Activated T-cell treated with anti-CD3 and anti-CD28 coated beads, Interleukin-2, amount 50 U/mL, for 72 hours (primary cell): ENCODE measurements at places on chromosomes 1 and 21. TPM values are rescaled to one million over a fixed set of nuclear protein-coding genes. Genes with fewer than 3 reads are reported as not detected.

SMYD2 gene
- total RNA-seq, result 34.5 TPM

CMPK1 gene
- 108 TPM for total RNA-seq

- no peak for DNase-seq
Measured at GRCh38 chr1:27087371-27088220, 67.3 kb downstream of the SLC9A1 start.

- DNase-seq, result peak; percentile 71
Measured at GRCh38 chr1:152440635-152441471, 26.8 kb upstream of the CRNN start.
